Activated naive CD4-positive, alpha-beta T cell treated with Interleukin-2 at 50 U/mL for 16 hours (primary cell): ENCODE measurements at places on chromosomes 7 and 10.

- DNase-seq: no peak
Measured at GRCh38 chr10:101158459-101159058, 27.5 kb downstream of the TLX1 start.

- no peak for DNase-seq
Measured at GRCh38 chr7:135169964-135170273, 588 bp downstream of the CYREN start.

DNA sequence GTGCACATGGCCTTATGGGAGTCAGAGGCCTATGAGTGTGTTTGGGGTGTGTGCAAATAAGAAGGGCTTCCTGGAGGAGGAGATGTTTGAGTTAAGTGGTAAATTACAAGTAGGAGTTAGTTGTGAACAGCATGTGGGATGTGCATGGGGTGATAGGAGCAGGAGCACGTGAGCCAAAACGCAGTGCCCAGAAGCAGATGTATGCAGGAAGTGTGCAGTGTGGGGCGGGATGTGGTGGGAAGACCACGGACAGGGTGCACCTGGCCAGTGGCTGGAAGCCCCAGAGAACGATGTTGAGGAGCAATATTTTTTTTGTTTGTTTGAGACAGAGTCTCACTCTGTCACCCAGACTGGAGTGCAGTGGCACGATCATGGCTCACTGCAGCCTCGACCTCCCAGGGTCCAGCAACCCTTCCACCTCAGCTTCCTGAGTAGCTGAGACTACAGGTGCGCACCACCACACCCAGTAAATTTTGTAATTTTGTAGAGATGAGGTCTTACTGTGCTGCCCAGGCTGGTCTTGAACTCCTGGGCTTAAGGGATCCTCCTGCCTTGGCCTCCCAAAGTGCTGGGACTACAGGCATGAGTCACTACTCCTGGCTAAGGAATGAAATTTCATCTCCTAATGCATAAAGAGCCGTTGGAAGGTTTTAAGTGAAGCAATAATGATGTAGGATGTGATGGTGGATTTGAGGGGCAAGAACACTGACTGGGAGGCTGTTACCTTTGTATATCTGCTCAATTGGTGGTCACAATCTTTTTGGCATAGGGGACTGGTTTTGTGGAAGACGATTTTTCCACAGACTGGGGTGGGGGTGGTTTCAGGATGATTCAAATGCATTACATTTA, 78.4 kb downstream of the LYZL2 start:
- no peak for DNase-seq

DNA sequence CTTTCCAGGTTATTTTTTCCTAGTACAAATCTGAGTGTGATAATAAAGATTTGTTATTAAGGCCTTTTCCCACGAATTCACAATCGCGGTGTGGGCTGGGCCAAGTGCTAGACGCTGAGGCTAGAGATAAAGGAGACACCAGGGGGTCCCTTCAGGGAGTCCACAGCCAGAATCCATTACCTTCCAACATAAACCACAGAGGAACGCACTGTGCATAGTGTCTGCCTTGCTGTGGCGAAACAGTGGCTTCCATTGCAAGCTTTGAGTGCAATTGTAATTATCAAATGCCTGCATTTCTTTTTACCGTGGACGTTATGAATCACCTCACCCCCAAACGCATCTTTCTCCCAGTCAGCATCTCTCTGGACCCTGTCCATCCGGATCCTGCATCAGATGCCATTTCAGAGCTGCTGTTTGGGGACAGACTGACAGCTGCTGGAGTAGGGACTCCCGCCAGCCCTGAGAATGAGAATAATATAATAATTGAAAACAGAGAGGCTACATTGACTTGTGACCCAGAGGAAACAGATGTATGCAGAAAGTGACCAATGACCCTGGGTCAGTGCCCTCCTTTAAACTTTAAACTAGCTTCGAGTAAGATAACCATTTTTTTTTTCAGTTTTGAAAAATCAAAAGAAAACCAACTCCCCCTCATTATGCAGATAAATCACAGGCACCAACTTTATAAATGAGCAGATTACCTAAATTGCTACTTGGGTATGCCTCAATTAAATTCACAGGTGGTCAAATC, 456.2 kb upstream of the NRP1 start:
- no peak for DNase-seq

GRCh38 chr10:43170491-43170890, 32.2 kb downstream of the CSGALNACT2 start:
- no peak for DNase-seq

- DNase-seq: peak; percentile 79
Measured at GRCh38 chr10:91163869-91164474, 56.5 kb upstream of the PCGF5 start.

GRCh38 chr7:157401567-157402387, 65.0 kb downstream of the DNAJB6 start:
- DNase-seq: no peak

- no peak for DNase-seq
Measured at GRCh38 chr7:67781841-67782240, 785.2 kb downstream of the TYW1 start.

GRCh38 chr10:106555599-106555998, 608.9 kb downstream of the SORCS1 start:
- no peak for DNase-seq

DNA sequence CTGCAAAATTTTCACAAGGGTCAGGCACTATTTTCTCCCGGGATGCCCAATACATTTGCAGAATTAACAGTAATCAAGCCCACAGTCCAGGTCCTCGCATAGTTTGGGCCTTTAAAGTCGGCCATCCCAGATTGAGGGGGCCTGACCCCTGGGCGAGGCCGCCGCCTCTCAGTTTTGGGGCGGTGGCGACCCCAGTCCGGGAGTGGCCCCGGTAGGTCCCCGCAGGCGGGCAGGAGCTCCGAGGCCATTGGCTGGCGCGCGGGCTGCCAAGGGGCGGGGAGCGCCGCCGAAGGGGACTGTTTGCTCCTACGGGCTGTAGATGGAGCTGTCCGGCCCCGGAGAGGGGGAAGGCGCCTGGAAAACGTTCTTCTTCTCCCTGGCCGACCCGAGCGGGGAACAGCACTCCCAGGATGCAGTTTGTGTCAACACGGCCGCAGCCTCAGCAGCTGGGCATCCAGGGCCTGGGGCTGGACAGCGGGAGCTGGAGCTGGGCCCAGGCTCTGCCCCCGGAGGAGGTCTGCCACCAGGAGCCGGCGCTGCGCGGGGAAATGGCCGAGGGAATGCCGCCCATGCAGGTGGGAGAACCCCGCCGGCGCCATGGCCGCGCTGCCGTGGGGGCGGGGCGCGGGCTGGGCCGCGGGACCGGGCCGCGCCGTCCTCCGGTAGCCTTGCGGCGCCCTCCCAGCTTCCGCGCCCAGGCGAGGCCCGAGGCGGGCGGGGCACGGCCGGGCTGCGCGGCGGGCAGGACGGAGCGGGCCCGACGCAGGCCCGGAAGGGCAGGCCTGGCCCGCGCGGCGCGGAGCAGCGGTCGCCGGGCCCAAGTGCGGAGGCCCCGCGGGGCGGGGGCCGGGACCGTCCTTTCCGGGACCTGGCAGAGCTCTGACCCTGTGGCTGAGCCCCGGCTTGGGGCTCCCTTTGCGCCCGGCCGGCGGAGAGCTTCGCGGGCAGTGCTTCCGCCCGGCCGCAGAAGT, at the start of gene ZNF282:
Gene ZNF282 (plus strand): TSS at position 367 of the 971 bp plus-strand sequence. CDS start 44 bp downstream, at position 411.
- peak; percentile 79 for DNase-seq

DNA sequence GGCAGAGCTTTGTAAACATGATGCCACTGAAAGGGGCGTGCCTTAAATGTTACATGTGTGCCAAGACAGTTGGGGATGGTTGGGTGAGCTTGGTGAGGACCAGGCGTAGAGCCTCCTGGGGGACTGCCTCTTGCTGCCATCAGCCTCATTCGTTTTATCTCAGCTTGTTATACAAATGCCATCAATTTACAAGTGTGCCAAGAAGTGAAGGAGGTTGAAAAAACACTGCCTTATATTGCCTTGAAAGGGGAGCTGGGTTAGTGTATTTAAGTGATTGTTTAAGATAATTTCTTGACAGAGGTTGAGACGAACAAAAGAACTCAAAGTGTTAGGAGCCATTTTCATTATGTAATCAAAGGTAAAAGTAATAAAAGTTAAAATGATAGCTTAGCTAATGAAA, 354.7 kb downstream of the PHTF2 start:
- no peak for DNase-seq

DNA sequence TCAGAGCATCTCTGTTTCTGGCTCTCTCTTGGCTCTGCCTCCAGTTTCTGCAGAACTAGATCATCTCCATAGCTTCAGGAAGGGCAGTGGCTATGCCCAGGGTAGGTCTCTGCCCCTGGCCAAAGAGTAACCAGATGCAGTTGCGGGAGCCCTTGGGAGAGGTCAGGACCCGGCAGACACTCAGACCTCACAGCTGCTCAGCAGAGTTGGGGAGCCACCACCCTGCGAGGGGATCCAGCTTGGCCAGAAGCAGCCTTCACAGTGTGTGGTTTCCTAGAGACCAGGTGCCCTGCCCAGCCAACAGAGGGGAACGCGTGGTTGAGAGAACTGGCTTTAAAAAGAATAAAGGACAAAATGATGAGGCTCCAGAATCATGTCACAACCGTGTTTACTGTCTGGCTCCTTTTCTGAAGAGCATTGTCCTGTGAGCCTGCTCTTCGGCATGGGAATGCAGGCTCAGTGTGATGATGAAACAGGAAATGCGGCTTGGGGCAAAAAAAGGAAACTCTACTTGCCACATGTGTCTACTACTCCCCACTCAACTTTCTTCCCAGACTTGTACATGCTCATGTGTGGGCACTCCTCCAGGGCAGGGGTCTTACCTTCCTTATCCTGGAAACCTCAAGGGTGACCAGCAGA, 243.1 kb downstream of the INHBA start:
- DNase-seq: no peak

GRCh38 chr7:44286618-44287487, 38.5 kb downstream of the CAMK2B start:
- DNase-seq: no peak

GRCh38 chr10:2202401-2202800, 465.1 kb upstream of the ADARB2 start:
- no peak for DNase-seq

- no peak for DNase-seq
Measured at GRCh38 chr7:151289891-151290290, 41.4 kb upstream of the SMARCD3 start.

GRCh38 chr7:151012911-151013347, 11.4 kb downstream of the ATG9B start:
- no peak for DNase-seq
